Stimulated activated CD8-positive, alpha-beta memory T cell treated with anti-CD3 and anti-CD28 coated beads, Interleukin-7, amount 100 ng/mL, for 4 hours (primary cell): ENCODE measurements at places on chromosomes 2 and 18.

DNA sequence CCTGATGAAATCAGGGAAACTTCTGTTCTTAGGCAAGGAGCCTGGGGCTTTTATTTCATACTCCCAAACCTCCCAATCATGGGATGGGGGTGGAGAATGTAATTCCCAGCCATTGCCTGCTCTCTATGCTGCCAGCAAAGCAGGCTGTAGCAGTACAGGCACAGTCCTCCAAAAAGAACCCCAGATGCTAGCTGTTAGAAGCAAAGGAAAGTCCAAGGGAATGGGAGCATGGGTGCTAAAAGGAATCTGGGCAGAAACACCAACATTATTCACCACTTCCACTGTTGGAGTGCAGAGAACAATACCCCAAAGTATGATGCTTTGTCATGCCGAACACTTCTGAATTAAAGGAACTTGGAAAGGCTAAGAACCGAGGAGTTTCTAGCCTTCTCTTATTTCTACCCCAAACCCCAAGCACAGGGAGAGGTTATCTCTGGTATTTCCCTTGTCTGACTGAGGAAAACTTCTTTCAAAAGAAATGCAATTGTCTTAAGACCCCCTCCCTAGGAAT is 24.7 kb downstream of the MDH1 start:
- DNase-seq: no peak

DNA sequence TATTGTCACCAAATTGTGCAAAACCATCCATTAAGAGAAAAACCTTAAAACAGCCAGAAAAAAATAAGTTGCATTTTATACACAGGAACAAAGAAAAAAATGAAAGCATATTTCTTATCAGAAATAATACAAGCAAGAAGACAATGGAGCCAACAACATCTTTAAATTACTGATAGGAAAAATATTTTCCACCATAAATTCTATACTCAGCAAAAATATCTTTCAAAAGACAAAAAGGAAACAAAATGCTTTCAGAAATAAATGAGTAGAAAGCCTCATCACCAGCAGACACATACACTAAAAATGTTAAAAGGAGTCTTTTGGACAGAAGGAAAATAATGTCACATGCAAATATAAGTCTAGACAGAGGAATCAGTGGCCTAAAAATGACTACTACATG is 106.4 kb upstream of the TRIB2 start:
- no peak for DNase-seq

GRCh38 chr2:216956820-216957493 is 97.1 kb upstream of the TNP1 start:
- no peak for DNase-seq

DNA sequence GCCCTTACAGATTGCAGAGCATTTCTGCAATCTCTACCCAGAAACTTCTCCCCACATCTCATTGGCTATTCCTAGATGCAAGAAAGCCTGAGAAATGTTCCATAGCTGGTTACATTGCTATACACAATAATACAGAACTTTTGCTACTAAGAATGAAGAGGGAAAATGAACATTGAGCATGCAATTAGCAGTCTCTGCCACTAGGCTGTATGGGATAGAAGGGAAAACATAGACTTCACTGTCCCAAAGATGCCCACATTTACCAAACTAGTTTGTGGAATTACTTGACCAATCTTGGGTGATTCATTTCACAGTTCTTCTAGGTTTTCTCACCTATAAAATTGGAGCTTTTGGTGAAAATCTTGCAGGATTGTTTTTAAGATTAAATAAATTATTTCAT is 265.7 kb upstream of the NT5C1B start:
- no peak for DNase-seq

DNA sequence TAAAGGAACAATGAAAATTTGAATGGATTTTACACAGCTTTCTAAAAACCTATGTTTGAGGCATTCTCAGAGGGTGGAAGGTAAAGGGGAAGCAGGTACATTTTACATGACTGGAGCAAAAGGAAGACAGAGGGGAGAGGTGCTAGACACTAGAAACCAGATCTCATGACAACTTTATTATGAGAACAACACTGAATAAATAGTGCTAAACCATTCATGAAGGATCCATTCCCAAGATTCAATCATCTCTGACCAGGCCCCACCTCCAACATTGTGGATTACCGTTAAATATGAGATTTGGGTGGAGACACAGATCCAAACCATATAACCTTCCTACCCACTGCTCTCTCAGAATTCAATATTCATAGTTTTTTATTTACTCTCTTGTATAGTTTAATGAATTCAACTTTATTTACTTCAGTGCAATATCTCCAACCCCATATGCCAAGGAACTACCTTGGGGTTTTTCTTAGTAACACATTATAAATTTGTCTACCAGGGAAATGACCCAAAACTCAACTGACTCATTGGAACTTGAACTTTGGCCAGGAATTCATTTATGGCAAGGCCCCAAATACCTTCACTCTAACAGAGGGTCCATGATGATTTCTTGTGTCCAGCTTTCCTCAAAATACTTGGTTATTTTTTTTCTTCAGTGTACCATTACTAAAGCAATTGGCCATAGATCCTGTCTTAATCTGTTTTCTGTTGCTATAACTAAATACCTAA is 317.8 kb downstream of the GULP1 start:
- DNase-seq: no peak

- no peak for DNase-seq
Measured at GRCh38 chr2:19111354-19111753, 247.1 kb downstream of the OSR1 start.

- no peak for DNase-seq
Measured at GRCh38 chr2:44545005-44545404, 183.3 kb downstream of the CAMKMT start.

DNA sequence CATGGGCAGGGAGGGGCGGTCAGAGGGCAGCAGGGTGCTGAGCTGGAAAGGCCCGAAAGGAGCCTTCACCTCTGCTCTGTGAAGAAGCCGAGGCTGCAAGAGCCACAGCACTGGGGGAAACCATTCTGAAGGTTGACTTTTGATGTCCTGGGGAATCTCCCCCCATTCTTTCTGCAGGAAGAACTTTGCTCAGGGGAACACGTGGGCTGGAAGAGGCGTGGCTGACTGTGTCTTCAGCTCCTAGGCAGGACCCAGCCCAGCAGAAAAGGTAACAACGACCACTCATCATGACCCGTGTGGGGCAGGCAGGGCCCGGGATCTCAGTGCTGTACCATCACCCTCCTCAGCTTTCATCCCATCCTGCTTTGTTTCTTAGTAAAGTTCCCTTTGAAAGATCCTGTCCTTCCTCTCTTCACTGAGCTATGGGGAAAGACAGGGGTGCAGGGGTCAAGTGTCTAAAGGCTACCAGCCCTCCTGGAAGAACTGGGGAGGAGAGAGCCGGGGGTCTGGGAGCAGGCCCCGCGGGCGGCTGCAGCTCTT is 312.7 kb downstream of the CELF4 start:
- DNase-seq: no peak

DNA sequence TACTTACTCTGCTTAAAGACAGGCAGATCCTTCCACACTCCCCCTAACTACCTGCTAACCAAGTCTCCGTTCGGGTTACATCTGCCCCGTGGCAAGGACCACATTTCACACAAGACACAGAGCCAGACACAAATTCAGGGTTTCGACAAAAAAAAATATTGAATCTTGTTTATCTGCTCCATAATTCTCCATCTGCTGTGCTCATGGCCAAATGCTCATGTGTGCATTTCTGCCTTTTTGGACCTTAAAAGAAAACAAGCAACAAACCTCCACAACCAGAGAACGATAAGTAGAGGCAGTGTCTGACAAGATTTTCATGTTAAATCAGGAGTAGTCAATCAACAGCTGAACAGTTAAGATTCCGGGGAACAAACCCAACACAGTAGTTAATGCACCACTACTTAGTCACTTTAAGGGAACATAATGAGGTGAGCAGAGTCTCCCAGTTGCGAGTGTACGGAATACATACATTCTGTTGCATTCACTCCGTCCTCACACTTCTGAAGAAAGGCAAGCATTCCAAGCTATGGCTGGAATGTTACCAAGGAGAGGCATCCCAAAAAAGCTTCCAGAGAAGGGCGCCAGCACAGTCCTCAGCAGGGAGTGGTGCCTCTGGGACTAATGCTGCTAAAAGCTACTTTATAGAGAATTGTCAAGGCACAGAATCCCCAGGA is 121.0 kb downstream of the ANKRD44 start:
- DNase-seq: no peak

GRCh38 chr18:25457601-25458000 is 105.6 kb upstream of the ZNF521 start:
- DNase-seq: no peak

DNA sequence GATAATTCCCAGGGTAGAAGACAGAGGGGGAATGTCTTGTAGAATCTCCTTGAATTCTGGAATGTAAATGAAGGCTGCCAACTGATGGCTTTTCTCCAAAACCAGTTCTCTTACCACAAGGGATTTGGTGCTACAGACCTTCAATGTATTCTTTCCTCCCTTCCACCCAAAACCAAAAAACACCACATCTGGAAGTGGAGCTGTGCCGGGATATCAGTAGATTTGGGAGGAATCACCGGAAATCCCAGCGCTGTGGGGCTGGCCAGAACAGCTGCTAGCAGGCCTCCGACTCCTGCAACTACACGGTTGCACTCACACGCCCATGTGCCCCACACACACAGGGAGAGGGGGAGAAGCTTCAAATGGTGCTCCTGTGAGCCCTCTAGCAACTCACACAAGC is 45.7 kb downstream of the RPL31 start:
- no peak for DNase-seq

GRCh38 chr2:96806468-96807126 is 9.5 kb upstream of the CNNM3 start:
- no peak for DNase-seq

DNA sequence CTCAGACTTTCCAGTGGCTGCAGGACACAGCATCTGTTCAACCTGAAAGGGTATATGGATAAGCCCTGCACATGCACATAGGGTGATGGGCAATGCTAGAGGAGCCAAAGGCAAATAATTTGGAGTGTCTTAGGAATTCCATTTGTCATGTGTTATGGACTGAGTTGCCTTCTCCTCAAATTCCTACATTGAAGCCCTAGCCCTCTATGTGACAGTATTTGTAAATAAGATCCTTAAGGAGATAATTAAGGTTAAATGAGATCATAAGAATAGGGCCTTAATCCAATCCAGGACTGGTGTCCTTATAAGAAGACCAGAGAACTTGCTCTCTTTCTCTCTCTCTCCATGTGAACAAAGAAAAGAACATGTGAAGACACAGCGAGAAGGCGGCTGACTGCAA is 42.9 kb upstream of the CREG2 start:
- no peak for DNase-seq

DNA sequence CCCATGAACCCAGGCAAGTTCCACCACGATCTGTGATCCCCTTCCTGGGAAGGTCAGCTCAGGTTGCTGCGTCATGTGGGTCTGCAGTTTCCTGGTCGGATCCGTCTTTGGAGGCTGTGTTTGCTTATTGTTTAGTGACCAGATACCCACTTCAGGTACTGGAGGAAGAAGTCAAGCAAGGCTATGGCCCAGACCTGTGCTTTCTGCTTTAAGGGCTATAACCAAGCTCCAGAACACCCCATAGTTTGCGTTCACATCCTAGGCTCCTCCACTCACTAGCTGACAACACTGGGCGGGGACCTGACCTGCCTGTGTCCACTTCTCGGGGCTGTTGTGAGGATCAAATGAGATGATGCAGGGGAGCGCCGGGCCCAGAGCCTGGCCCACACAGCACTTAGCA is 44.0 kb downstream of the MAL start:
- DNase-seq: no peak

- no peak for DNase-seq
Measured at GRCh38 chr2:44975571-44976450, 33.4 kb downstream of the SIX2 start.

- DNase-seq: no peak
Measured at GRCh38 chr2:45439788-45440773, 171.0 kb downstream of the SRBD1 start.

DNA sequence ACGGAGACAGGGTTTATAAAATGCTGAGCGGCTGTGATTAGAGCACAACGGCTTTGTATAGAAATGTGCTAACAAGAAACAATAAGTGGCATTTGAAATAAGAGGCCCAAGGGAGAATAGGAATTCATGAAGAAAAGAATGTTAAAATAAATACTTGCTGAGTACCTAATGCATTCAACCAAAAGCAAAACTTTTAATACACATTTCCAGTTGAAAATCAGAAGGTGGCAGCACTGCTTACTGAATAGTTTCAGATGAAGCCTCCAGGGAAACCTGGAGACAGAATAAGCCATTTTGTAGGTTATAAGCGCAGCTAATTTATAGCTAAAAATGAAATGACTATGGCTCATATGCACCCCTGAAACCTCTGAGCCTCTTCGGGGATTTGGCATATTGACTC is 286.6 kb downstream of the DPP10 start:
- DNase-seq: no peak

DNA sequence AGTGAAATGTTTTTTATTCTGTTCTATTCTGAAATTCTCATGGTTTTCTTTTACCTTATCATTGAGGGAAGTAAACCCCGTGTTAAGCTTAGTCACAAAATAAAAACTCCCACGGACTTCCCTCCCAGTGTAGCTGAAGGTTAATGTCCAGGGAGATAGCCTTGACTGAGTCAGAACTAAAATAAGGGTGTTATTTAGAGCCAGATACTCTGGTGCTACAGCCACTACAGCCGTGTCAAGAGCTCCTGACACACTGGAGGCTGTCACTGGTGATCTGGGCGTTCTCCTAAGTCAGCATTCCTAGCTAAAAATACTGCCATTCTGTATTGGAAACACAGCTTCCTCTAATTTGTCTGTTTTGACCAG is 82.0 kb upstream of the RANBP2 start:
- no peak for DNase-seq

- no peak for DNase-seq
Measured at GRCh38 chr2:28649481-28650265, 102.0 kb upstream of the PPP1CB start.

- no peak for DNase-seq
Measured at GRCh38 chr18:45304558-45304957, 310.7 kb upstream of the SLC14A2 start.

DNA sequence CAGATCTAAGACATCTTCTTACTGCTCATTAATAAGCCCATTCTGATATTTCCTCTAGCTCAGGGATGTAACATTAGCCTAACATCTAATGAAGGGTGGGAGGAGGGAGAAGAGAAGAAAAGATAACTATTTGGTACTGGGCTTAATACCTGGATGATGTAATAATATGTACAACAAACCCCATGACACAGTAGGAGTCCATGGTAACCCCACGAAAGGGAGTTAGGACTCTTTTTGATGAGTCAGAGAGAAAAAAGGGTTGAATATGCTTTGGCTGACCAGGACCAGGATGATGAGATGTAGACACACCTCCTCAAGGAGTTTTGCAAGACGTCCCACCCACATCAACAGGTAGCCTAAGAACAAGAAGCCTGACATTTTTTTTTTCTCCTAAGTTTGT is 34.4 kb upstream of the DLX2 start:
- no peak for DNase-seq

- DNase-seq: no peak
Measured at GRCh38 chr2:70349921-70350685, 48.2 kb upstream of the FAM136A start.

DNA sequence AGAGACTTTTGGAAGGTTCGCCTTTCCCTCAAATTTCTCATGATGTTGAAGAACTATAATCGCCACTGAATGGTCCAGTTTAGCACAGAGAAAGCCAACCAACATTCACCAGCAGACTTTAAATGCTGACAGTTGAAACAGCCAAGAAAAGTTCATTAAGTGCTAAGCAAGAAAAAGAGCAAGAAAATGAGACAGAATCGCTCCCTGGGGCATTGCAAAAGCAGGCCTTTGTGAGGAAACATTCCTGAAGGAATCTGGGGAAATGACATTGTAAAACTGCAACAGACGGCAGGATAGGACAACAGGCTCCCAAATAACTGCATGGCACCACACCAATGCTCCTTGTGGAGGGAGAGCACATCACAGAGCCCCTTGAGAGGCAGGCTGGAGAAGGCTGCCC is 269.3 kb upstream of the ID2 start:
- no peak for DNase-seq
